Stimulated activated CD8-positive, alpha-beta memory T cell treated with anti-CD3 and anti-CD28 coated beads, Interleukin-15, amount 100 ng/mL, for 1 hour (primary cell): ENCODE measurements at places on chromosomes 11 and 22.

DNA sequence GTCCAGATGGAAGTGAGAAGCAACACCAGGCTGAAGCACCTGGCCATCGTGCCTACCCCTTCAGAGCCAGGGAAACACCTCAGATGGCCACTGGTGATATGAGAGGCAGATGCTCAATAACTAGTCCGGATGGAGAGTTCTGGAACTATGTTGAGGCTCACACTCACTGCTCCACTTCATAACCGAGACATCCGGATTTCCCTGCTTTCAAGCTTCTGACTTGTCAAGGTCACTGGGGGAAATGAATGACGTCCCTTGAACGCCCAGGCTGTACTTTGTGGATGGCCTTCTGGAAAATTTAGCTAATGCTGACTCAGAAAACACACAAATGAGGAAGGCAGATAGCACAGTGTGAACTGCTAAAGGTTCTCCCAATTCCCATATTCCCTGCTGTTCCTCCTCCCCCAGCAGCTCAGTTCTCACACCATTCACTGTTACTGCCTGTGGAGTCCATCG, at the start of gene LYVE1:
Gene LYVE1, minus strand, starts transcription at position 180 of the 456 bp plus-strand sequence. Its CDS starts 133 bp downstream, at position 47.
- no peak for DNase-seq

- no peak for DNase-seq
Observed at GRCh38 chr22:29346659-29347058, 31.2 kb upstream of the RASL10A start.

GRCh38 chr22:44068422-44069191, 44.5 kb downstream of the PARVB start:
- DNase-seq: no peak

DNA sequence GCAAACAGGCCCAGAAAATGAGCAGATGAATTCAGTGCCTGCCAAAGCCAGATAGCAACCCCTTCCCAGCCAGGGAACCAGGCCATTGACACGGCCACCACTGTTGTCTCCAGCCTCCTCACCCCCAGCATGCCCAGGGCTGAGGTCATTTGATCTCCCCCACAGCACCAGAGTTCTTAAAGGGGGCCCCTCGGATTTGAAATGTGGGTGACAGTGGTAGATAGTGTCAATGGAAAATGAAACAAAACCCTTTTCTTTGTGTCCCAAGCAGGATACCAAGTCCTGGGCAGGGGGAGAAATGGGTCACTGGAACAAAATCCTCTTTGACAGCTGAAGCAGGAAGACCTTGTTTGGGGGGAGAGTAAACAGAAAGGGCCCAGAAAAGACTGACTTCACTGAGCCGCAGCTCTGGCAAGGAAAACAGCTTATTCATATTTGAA, 14.3 kb upstream of the ACCSL start:
- no peak for DNase-seq

GRCh38 chr22:25007444-25008106, 55.1 kb downstream of the KIAA1671 start:
- no peak for DNase-seq

- DNase-seq: no peak
Observed at GRCh38 chr11:62427630-62428233, 8.9 kb downstream of the SCGB1A1 start.

DNA sequence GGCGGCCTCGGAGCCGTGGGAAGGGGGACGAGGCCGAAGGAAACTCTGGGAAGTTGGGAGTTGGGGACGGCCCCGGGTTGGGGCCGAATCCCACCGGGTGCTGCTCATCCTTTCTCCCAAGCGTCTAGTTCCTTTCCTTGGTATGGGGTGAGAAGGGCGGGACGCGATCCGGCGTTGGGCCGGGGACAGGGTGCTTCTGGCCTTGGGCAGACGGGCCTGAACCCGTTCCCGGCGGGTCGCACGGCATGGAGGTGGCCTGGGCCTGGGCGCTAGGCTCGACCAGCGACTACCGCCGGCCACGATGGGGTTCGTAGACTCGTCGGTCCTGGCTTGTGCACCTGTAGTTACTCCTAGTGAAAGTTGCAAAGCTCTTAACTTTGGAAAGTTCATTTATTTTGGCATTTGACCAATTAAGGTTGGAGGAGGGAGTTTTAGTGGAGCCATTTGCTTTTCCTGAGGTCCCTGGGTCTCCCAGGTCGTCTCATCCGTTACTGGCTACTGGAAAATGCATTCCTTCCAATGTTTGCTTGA, 1.0 kb downstream of the SYT9 start:
- no peak for DNase-seq

- DNase-seq: no peak
Observed at GRCh38 chr11:78541537-78541936, 33.1 kb downstream of the NARS2 start.

DNA sequence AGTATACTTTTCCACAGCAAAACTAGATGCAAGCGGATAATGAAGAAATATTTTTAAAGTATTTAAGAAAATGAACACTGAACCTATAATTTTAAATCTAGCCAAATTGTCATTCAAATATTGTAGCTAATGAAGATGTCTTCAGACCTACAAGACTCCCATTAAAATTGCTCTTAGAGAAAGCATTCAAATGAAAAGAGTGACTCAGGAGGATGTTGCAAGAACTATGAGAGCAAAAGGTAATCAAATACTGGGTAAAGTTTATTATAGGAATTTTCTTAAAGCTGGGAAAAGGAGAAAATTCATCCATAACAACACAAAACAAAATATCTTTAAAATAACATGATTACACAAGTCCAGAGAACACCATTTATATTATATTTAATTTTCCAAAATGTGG, 5.4 kb upstream of the POU2AF1 start:
- DNase-seq: no peak

DNA sequence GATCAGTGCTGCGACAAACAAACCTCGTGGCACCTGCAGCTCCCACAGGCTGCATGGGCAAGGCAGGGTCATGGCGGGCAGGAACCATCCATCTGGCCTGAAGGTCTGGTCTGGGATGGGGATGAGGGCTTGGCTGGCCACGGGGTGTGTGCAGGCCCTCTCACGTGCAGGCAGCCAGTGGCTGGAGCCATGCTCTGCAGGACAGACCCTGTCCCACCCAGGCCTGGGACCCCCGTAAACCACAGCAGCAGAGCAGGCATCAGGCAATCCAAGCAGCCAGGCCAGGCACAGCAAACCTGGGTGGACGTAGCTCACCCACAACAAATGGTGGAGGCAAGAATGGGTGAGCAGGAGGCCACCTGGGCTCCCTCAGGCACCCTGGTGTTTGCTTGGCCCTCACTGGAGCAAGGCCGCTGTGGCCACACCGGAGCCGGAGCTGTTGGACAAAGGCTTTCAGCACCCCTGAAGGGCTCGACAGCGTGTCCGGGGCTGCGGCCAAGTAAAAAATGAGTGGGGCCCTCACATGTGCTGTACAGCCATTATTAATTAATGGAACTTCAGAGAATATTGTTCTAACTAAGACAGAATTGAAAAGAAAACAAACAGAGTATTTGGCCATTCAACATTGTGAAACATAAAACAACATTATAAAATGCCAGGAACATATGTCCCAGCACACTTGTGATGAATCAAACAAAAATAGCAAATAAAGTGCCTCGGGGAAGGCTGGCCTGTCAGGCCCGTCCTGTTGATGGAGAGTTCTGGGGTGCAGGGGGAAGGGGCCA, 24.0 kb upstream of the GNB1L start:
- DNase-seq: no peak

GRCh38 chr11:125257190-125257579, 92.6 kb downstream of the PKNOX2 start:
- DNase-seq: no peak

DNA sequence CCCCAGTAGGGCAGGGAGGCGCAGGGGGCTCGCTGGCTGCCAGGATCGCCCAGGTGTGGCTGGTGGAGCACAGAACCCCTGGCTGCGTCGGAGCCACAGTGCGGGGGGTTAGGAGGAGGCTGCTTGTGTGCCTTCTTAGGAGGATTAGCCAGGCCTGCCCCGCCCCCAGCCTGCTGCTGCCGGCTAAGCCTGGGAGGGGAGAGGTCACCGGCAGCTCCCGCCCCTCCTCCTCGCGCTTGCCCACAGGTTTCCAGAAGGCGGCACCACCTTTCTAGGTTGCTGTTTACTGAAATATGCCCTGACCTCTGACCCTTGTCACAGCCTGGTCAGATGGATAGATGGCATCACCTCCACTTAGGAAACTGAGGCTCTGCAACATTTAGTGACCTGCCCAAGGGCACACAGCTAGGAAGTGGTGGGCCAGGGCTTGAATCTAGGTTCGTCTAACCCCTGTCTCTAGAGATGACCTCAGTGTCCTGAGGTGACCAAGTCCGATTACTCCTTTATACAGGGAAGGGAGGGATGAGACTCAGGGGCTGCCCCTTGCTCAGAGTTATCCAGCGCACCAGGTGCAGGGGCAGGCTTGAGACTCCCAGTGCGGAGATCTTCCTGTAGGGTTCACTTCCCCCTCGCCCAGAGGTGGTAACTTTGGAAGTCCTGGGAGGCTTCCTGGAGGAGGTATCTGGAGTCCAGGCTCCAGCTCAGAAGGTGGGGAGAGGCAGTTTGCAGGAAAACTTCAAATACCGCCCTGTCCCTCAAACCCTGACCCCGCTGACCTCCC, 44.0 kb downstream of the MYO7A start:
- DNase-seq: no peak

DNA sequence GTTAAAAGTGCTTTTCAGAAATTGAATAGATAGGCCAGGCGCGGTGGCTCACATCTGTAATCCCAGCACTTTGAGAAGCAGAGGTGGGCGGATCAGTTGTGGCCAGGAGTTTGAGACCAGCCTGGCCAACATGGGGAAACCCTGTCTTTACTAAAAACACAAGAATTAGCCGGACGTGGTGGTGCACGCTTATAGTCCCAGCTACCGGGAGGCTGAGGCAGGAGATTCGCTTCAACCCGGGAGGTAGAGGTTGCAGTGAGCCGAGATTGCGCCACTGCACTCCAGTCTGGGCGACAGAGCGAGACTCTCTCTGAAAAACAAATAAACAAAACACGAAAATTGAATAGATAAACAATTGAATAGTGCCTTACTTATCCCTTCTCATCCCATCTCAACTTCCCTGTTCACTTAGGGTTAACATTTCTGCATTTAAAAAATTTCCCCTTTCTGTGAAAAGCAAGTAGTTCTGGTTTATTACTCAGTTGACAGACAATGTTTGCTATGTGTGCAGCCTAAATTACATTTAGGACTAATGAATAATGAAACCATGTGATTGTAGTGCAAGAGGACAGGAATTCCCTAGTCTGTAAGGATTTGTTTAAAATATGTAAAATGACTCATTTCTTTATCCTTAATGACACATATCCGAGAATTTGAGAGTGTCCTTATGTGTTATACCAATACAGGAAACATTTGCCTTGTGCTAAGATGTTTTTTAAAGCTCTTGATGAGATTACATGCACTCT, 6.0 kb downstream of the RNF169 start:
- no peak for DNase-seq

DNA sequence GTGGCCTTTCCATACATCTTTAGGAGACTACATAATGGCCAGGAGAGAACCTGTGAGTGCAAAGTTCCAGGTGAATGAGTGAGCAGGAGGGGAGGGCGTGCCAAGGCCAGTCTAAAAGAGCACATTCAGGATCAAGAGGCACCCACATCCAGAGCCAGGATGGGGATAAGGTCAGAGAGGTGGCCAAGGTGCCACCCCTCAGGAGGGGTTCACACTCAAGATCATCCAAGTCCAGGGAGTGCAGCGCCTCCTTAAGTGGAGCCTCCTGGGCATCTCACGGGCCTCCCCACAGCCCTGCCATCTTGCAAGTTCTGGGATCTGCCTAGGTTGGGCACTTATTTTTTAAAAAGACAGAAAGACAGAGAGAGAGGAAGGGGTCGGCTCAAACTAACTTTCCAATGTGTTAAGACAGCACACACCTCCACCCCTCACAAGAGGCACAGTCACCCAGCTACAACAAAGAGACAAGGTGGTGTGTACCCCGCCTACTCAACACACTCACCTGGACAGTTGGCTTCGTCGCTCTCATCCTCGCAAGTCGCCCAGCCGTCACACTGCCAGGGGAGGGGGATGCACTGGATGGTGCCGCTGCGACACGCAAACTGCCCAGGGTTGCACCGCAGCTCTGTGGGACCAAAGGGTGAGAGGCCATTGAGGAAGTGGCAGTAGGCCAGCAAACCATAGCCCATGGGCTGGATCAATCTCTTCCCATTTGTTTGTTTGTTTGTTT, 33.2 kb downstream of the DGCR2 start:
- DNase-seq: no peak

- DNase-seq: no peak
Observed at GRCh38 chr22:43823353-43823908, 11.3 kb upstream of the EFCAB6 start.

DNA sequence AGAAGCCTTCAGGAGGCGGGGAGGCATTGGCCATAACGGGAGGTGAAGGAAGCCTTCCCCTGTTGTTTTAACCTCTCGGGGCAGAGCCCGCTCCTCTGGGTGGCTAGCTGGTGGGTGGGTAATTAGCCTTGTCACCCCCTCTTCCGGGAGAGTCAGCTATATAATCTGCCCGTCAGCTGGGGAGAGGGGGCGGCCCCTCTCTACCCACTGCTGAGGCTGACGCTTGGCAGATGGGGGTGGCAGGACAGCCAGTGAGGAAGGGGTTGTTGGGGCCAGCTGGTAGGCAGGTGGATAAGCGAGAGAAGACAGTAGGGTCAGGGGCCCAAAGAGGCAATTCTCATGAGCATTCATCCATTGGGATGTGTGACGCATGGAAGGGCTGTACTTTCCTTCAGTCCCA, 33.0 kb upstream of the SYT7 start:
- no peak for DNase-seq

- DNase-seq: no peak
Observed at GRCh38 chr11:108009497-108010370, 1.0 kb downstream of the CUL5 start.

DNA sequence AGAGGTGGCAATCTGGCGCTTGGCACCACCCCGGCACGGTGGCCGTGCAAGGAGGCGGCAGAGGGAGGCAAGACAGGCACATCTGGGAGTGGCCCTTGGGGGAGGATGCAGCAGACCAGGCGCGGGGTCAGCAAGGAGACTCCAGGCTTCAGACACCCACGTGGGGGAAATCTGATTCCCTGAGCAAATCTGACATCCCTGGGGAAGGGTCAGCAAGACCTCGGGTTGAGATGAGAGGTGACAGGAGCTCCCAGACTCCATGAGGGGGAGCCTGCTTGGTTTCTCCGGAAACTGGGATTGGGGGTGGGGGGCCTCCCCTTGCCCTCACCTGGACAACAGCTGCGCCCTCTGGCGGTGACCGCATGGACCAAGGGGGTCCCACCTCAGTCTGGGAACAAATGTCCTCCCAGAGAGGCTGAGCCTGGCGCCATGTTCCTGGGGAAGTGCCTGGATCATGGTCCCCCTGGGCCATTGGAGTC, 4.0 kb upstream of the RCOR2 start:
- DNase-seq: no peak

GRCh38 chr11:79845002-79845709, 404.3 kb upstream of the TENM4 start:
- no peak for DNase-seq

DNA sequence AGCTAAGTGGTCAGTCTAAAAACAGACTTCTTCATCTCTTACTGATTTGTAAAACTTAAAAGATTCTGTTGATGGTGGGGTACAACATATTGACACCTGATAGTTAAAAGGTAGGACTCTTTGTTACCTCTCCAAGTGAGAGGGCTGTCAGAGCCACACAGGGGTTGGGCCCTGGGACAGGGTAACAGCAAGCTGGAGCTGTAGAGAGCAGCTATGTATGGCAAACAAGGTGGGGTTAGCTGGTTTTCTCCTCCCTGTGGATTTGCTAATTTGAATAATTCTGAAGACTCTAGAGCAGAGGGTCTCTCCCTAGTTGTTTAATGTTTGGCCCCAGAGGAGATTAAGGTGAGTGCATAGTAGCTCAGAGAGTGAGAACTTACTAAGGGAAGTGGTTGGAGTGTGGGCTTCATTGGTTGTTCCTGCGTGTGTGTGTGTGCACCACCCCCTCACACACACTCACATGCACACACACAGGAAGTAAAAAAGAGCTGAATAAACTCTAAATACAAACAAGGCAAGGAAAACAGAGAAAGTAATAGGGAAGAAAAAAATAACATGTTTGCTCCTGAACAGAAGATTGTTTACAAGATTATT, 9.2 kb upstream of the GAS2 start:
- DNase-seq: no peak
